Sigmoid colon (tissue), 7 donors: ENCODE measurements at places on chromosomes 12 and 14. TPM values are rescaled to one million over a fixed set of nuclear protein-coding genes. Genes with fewer than 3 reads are reported as not detected.
A peak's percentile ranks its signal among the peaks of the same experiment; 100 is the strongest.

GRCh38 chr12:94855853-94856252 lies 147.6 kb downstream of the NDUFA12 start:
- no peak overlapping the region for H3K4me3 ChIP-seq
- H3K27me3 ChIP-seq = no peaks in the 10 kb centered on the region
- no peaks in the 10 kb centered on the region for H3K4me1 ChIP-seq
- DNase-seq = no peak
- H3K27ac ChIP-seq = no peak overlapping the region

- DNase-seq = no peak
- no peak overlapping the region for H3K27ac ChIP-seq
- H3K4me1 ChIP-seq = no peaks in the 10 kb centered on the region
- H3K27me3 ChIP-seq = no peaks in the 10 kb centered on the region
Observed at GRCh38 chr14:90373887-90374286, 22.9 kb upstream of the CALM1 start.

DNA sequence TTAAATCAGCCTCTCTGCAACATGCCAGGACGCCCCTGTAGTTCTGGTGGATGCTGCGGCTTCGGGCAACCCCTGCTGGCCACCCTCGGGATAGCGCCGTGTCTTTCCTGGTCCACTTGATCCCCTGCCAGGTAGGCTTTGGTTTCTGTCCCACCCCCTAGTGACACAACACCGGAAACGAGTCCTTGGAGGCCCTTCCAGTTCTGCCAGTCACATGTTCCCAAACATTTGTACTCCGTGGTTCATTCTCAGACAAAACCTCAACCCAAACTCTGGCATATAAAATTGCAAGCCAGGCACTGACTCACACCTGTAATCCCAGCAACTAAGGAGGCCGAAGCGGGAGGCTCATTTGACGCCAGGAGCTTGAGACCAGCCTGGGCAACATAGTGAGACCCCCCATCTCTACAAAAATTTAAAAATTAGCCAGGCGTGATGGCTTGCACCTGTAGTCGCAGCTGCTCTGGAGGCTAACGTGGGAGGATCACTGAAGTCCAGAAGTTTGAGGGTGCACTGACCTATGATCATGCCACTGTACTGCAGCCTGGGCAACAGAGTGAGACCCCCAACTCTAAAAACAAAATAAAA lies 37.0 kb downstream of the RASAL1 start:
- H3K27ac ChIP-seq = no peak overlapping the region
- no peak overlapping the region for H3K4me3 ChIP-seq
- H3K27me3 ChIP-seq = peaks cover 2% of the 10 kb centered on the region
- no peaks in the 10 kb centered on the region for H3K4me1 ChIP-seq
- H3K36me3 ChIP-seq = no peaks in the 10 kb centered on the region

DNA sequence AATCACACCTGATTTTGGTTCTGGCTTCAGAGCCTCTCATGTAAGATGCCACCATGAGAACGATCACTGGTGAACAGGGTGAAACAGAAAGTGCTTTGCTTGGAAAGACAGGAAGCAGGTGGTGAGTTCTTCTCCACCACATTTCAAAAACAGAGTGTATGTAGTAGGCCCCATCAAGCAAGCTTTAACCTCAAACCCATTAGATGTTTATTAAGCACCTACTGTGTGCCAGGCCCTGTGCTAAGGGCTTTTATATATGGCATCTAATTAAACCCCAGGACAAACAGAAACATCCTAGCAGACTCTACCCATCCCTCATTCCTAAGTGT lies 47.8 kb upstream of the MED13L start:
- peaks cover 8% of the 10 kb centered on the region for H3K4me1 ChIP-seq
- H3K4me3 ChIP-seq = no peak overlapping the region
- no peak for DNase-seq
- H3K27me3 ChIP-seq = no peaks in the 10 kb centered on the region
- no peaks in the 10 kb centered on the region for H3K36me3 ChIP-seq
- no peak overlapping the region for H3K27ac ChIP-seq

GRCh38 chr12:47378222-47378582 lies 298.4 kb upstream of the AMIGO2 start:
- no peak overlapping the region for H3K4me3 ChIP-seq
- H3K27me3 ChIP-seq = no peaks in the 10 kb centered on the region
- H3K4me1 ChIP-seq = no peaks in the 10 kb centered on the region
- peak overlapping the region; percentile 70 for H3K27ac ChIP-seq
- no peak for DNase-seq

P2RX7 gene
- total RNA-seq = 5.3 TPM

ACYP1 gene
- 20.5 TPM for total RNA-seq
